ENCODE measurements at places on chromosomes 4 and X.

GRCh38 chr4:183873409-183874185 is 31.5 kb upstream of the STOX2 start:
- no peak for DNase-seq

DNA sequence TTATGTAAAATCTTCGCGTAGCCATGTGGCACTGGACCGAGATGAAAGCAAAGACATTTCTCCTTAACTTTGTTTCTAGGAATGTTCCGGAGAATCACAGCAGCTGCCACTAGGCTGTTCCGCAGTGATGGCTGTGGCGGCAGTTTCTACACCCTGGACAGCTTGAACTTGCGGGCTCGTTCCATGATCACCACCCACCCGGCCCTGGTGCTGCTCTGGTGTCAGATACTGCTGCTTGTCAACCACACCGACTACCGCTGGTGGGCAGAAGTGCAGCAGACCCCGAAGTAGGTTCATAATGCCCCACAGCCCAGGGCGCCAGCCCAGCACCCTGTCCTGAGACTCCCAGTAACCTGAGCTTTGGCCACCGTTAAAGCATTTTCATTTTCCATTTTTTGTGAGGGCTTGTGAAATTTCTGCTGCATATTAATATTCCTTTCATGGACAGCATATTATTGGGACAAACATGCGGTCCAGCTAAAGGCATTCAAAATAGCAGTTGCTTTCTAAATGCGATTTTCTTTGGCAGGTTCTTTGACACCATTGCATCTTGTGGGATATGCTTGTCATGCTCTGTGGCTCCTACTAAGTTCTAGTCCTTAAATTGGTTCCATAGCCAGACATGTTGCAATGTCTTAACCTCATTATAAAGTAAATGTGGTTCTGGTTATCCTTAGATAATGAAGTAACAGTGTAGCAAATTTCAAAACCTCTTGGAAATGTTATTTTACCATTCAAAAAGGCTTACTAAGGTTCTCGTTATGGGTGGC is 49.1 kb upstream of the MSANTD1 start:
- no peak for DNase-seq

DNA sequence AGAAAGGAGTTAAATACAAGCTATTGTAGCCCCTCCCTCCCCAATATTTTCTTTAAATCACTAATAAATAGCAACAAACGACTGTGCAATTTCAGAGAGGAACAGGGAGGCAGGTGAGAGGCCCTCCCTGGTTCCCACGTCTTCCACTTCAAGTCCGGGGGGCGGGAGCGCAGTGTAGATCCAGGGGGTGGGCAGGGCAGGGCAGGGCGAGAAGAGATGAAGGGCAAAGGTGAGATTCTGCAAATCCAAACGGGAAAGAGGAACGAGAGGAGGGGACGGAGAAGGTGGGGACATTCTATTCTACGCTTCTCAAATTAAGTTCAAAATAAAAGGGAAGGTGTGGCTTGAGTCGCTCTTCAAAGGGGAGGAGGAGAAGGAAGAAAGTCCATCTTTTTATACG is 6.8 kb downstream of the NKX6-1 start:
- no peak for DNase-seq

GRCh38 chr4:20890761-20891160 is 190.5 kb downstream of the PACRGL start:
- no peak for DNase-seq
